Activated CD8-positive, alpha-beta memory T cell treated with anti-CD3 and anti-CD28 coated beads for 48 hours (primary cell): ENCODE measurements at places on chromosomes 11 and 22.
A peak's percentile ranks its signal among the peaks of the same experiment; 100 is the strongest.

- no peak for DNase-seq
These were observed 5.0 kb upstream of the SLC1A2 start for GRCh38 chr11:35424157-35424940.

DNA sequence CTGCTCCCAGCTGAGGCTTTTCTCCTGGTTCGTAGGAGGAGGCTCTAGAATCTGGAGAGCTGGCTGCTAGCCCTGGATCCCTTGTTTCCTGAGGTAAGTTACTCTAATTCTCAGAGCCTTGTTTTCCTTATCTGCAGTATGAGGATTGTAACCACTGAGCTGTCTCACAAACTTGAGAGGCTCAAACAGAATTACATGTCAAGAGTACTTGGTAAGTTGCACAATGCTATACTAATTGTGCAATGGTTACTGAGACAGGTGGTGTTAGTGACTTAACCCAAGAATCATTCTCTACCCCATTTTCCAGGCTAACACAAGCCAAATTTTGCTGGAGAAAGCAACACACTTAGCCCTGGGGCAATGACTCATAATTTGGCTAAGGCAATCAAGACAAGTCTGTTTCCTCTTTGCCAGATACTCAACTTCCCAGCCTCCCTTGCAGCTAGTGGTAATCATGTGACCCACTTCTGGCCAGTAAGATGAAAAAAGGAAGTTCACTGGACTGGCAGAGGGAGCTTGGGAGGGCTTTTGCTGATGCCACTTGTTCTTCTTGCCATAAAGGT, 348.0 kb downstream of the TENM4 start:
- DNase-seq, result no peak

- no peak for DNase-seq
These were observed 48.4 kb upstream of the MUC15 start for GRCh38 chr11:26620282-26621045.

DNA sequence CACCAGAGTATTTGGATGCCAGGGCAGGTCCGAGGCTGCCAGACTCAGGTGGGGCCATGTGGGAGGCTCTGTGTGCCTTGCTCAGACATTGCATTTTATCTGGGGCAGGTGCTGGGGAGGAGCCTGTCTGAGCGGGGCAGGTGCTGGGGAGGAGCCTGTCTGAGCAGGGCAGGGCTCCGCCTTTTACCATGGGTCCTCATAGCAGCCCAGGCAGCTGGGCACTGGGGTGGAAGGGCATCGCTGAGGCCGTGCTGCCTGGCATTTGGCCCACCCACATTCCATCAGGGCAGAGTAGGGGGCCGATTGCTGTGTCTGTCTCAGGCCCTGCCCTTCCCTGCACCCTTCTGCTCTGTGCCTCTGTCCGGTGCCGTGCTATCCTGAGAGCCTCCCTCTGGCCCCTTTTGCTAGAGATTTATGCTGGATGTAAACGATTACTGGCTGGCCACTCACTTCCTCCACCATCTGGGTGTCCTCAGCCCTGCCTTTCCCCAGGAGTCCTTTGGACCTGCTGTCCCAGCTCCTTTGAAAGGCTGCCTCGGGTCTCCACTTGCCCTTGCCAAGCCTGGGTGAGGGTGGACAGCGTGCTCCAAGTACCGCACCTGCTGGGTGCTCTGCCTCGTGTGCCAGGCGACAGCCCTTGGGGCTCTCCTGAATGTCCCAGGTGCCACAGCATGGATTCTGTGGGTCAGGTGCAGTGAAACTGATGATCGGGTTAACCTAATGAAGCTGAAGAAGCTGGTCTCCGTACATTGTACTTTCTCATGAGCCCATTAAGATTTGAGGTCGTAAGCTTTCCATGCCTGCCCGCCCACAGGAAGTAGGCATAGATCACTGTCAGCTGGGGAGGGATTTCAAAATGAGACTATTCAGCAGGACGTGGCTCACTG, 281.6 kb downstream of the TBC1D22A start:
- no peak for DNase-seq

- DNase-seq, result peak; percentile 39
These were observed 1.2 kb downstream of the PHLDB1 start for GRCh38 chr11:118608360-118609227.

DNA sequence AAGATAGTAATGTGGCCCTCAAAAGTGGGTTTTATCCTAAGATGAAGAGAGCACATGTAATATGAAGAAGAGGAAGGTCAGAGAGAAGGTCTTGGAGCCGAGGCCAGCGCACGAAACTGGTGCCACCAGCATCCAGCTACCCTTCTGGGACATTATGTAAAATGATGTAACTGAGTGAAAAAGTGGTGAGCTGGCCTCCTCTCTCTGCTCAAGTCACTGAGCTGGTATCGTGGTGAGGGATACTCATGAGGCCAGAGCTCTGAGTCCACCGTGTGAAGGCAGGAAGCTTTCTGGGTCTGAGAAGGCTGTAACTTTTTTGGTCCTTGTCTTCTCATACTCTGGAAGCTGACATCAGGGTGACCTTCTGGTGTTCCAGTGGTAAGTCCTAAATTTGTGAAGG, 25.1 kb downstream of the RNF185 start:
- DNase-seq, result no peak

DNA sequence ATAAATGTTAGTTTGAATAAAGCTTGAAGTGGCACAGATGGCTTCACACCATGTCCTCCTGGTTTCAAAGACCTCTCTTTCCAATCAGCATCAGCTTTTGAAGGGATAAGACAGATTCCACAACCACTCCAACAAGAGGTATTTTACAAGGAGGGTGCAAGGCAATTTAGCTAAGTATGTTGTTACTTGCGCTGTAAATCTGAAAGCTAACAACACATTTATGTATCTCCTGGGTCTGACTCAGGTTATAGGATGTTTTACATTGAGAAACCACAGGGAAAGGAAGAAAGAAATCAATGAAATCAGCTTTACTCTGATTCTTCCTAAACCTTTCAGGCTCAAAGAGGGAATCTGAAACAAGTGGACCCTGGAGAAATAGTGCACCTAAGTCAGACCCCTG, 12.1 kb downstream of the CWC15 start:
- DNase-seq, result no peak

DNA sequence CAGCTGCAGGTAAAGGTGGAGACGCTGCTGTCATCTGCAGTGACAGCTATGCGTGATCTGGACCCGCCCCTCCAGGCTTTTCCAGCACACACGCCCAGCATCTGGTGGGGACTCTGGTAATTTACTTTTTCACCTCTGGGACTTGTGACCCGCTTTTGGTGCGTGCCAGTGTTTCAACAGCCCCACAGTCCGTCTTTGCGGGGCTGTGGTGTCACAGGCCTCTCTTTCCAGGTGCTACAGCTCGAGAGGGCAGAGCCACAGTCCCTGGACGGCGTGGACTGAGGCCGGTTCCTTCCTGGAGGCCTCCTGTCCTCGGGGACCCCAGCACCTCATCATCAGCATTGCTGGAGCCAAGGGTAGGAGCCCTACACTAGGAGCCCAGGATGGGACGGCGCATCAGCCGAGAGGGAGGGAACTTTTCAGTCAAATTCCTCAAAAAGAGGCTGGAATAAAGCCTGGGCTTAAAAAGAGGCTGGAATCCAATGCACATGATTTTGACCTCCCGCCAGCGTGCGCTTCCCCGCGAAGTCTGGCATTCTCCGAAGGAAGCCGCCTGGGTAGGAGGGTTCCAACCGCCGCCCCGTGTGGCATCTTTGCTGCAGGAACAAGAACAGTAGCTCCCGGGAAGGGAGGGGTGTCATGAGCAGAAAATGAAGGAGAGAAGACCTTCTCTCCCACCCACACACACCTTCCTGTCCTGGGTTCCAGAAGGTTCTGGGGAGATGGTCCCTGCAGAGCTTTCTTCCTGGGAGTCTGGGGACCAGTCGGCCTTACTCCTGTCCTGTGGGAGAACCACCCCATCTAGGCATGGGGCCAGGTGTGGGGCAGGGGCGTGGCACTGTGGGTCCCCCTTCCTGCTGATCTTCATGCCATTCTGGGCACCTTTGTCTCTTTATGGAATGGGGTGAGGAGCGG, 25.7 kb upstream of the KRTAP5-7 start:
- DNase-seq, result no peak

GRCh38 chr11:2462986-2463765, 18.4 kb downstream of the KCNQ1 start:
- no peak for DNase-seq

DNA sequence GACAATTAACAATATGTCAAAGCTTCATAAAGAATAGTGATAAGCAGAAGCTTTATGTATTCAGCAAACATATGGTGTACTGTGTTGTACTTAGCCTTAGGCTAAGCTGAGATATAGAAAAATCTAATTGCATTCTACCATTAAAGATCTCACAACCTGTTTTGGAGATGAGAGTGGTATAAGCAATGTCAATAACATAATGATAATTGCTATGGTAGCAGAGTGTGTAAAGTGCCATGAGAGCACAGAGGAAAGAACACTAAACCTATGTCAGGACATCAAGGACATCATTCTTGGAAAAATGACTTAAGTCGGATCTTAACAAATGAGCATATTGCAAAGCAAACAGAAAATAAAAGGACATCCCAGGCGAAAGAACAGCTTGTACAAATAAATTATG, 28.6 kb upstream of the ANGPTL5 start:
- DNase-seq, result no peak

GRCh38 chr22:28711341-28711740, 30.3 kb downstream of the CHEK2 start:
- no peak for DNase-seq

- no peak for DNase-seq
These were observed 10.5 kb upstream of the DEPDC7 start for GRCh38 chr11:33005175-33005574.

DNA sequence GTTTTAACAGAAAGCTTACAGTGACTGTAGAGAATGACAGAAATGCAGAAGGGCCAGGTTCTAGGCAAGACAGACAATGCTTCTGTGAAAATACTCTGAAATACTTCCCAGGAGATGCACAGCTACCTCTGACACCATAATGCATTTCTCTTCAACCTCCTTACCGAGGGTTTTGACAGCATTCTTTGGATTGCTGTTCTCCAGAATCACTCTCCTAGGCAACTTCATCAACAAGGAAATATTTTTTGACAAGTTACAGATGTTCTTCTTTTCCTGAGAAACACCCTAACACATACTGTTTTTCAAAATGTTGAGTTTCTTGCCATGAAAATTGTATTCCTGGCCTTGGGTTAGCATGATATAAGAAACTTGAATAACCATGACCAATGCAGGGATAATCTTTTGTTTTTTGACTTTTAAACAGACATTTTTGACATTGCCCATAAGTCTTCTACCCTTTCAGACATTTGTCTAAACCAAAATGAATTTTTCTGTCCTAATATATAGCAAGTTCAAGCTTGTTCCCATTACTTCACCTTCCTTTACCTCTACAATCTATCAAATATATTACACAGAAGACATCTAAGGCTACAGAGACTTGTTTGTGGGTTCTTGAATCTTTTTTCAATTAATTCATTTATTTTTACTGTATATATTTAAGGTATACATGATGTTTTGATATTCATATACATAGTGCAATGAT, 108.1 kb downstream of the CCDC34 start:
- no peak for DNase-seq

GRCh38 chr11:76808171-76808570, 25.0 kb downstream of the TSKU start:
- DNase-seq, result no peak

DNA sequence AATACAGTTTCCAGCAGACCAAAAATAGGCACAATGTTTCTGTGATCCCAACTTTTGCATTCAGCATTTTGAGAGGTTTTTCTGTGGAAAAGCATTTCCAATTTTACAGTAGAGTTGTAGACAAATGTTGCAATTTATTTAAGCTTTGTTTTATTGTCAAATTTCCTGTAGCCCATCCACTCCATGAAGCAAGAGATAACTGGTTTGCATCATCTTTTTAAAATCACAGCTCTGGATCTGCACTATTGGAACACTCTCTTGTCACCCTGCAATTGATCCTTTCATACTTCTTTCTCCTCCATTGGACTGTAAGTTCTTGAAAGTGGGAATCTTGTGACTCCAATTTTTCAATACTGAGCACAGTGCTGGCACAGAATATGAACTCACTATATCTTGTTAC, 86.0 kb downstream of the MAML2 start:
- no peak for DNase-seq

DNA sequence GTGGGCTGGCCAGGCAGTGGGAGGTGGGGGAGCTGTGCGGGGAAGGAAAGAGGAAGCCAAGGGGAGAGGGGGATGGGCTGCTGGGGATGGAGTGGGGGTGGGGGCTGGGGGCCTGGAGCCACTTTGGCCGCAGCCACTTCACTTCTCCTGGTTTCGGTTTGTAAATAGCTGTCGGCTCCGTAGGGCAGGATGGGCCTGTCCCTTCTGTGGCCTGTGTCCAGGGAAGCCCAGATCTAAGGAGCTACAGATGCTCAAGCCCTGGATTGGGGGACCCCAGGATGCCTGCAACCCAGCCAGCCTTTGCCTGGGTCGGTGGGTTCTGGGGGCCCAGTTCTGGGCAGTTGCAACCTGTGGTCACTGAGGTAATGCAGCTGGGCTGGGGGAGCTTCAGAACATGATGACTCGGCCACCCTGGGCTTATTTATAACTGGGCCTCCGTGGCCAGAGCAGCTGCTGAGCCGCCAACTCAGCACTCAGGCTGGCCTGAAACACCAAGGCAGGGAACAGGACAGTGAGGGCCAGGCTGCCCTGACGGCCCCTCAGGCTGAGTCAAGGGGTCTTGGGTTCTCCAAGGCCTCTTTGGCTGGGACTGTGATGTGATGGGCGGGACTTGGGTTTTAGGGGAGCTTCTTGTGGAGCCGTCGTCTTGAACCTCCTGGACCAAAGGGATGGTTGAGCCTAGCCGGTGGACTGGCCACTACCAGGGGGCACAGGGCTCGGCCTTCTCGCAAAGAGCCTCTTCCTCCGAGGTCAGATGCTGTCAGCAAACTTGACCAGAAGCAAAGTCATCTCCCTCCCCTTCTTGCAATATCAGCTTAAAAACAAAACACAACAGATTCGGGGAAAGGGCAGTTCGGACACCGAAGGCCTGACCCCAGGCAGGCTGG, 15.0 kb upstream of the SLC39A13 start:
- DNase-seq, result no peak

DNA sequence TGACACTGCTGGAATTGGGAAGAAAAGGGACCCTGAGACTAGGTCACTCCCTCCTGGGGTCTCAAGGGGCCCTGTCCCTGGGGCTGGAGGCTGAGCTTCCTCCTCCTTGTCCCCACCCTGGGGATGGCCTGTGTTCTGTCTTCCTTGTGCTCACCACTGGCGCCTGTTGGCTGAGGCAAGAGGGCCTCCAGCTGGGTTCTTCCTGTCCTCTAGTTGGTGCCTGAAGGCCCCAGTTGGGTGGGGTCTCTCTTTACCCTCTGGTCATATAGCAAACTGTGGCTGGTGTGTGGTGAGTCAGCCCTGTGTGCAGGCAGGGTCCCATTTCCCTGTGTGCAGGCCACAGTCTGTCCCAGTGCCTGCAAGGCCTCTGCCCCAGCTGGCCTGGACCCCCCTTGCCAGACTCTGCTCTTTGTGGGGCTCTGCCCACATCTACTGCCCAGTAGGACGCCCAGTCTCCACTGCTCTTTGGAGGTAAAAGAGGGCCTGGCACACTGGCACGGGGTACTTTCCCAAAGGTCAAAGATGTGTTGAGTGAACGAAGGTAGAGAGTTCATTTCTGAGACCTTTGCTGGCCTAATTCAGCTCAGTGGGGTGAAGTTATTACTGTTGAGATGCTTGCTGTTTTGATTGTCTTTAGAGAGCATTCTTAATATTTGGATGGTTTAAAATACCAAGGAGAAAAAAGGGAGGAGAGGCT, 55.1 kb upstream of the CLDN5 start:
- no peak for DNase-seq

GRCh38 chr11:33620423-33621171, 80.0 kb downstream of the C11orf91 start:
- no peak for DNase-seq
